HAP-1 (cell line): ENCODE measurements at places on chromosomes 16 and 17.

DNA sequence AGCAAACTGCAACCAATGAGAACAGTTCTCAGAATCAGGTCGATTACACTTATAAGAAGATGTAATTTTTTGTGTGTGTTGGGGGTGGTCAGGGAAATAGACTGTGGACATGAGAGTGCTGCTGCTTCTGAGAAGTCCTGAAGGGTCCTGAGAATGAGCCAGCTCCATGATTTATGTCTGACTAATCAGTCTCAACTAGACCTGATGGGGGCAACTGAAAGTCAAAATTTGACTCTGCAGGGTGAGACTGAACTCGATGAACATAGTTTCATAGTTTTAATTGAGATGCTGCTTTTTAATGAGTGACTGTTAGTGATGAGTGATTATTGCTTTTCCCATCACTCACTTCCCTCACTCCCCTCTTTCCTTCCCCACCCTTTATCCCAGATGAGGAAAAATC, 37.3 kb downstream of the SMARCE1 start:
- no peak for DNase-seq

GRCh38 chr17:78716814-78717393, 65.2 kb downstream of the CYTH1 start:
- peak; percentile 53 for DNase-seq

- no peak for DNase-seq
Measured at GRCh38 chr17:74080656-74081582, 122.6 kb upstream of the RPL38 start.

DNA sequence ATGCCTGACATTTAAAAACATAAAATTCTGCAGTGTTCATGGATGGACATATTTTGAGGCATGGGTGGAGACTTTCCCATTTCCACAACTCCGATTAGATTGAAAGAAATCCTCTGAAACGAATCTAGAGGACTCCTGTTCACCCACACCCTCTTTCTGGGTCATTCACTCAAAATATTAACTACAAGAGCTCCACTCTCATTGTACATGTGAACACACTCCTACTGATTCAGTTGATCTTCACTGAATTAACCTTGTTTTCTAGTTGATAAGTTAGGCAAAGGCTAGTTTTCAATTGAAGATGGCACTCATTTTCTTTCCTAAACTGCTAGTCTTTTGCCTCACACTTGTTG, 44.1 kb downstream of the GRB7 start:
- no peak for DNase-seq

DNA sequence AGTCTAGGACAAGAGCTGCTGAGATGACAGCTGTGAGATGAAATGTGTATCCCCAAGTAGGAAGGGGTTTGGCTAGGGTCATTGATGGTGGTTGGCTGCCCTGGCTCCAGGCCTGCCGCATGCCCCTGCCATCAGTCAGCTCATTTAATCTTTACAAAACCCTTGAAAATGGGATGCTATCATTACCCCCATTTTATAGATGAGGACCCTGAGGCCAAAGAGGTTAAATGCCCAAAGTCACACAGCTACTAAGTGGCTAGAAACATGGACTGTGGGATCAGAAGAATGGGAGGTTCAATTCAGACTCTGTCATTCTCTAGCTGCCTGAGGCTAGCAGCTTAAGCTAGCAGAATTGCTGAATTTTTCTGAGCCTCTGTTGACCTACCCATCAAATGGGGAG, 198.8 kb downstream of the MAF start:
- DNase-seq, result no peak

- DNase-seq, result no peak
Measured at GRCh38 chr16:83946781-83947566, 6.1 kb upstream of the OSGIN1 start.

- no peak for DNase-seq
Measured at GRCh38 chr16:1610899-1611632, 806 bp downstream of the IFT140 start.

GRCh38 chr17:42133461-42134041, 10.9 kb downstream of the HSPB9 start:
- no peak for DNase-seq

GRCh38 chr17:57662644-57663308, 82.3 kb downstream of the CCDC182 start:
- DNase-seq, result no peak
